ENCODE measurements at places on chromosomes 11 and 22.

DNA sequence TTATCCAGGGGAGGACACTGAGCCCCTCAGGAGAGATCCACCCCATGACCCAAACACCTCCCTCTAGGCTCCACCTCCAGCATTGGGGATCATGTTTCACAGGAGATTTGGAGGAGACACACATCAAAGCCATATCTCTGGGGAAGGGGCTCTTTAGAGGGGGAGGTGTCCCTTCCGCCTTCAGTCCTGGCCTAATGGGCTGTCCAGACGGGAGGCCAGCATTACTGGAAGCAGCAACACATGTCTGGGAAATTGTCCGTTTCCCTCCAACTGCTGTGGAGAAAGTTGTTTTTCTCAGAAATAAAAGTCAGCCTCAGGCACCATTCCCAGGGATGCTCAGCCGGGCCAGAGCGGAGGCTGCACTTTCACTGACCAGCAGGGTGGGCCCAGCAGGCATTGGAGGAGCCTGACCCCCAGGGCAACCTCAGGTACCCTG is 9.5 kb downstream of the CACNA1I start:
- no peak for DNase-seq

DNA sequence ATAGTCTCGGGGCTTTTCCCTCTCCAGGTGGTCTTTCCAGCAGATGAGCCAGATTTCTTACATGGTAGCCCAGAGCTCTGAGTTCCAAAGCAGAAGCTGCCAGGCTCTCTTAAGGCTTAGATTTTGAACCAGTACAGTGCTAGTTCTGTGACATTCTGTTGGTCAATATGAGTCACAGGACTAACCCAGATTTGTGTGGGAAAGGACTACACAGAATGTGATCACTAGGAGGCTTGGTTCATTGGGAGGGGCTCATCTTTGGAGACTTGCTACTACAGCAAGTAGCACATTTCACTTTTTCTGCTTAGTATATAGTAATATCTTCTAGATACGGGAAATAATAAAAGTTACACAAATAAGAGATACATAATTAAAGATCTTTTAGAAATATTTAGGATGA is 24.1 kb downstream of the RNF214 start:
- no peak for DNase-seq

DNA sequence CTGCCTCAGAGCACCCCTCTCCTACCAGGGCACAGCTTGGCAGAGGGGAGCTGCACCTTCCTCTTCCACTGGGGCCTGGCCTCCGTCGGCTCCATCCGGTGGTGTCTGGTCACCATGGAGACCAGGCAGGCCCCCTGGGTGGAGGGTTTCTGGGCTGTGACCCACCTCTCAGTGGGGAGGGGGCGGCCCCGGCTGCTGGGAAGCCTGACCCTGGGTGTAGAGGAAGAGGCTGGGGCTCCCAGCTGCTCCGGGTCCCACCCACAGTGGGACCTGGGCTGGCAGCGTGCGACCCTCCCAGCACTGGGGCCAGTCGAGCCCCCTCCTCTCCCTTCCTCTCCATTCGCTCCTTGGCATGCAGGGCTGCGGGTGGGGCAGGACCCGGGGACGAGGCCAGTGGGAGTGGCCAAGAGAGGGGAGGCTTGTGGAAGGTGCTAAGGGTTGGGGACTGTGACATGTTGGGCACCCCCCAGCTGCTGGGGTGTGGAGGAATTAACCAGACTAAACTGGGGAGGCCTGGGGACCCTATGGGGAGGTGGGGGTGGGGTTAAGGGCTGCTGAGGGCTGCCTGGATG is 46.8 kb downstream of the BRSK2 start:
- no peak for DNase-seq

- no peak for DNase-seq
Observed at GRCh38 chr11:95964281-95964680, 40.4 kb upstream of the MTMR2 start.

GRCh38 chr11:63536669-63537292 is at the start of gene PLAAT4:
Gene PLAAT4 (plus strand): TSS chr11:63536808. CDS start chr11:63536869, 61 bp downstream.
- DNase-seq, result no peak

DNA sequence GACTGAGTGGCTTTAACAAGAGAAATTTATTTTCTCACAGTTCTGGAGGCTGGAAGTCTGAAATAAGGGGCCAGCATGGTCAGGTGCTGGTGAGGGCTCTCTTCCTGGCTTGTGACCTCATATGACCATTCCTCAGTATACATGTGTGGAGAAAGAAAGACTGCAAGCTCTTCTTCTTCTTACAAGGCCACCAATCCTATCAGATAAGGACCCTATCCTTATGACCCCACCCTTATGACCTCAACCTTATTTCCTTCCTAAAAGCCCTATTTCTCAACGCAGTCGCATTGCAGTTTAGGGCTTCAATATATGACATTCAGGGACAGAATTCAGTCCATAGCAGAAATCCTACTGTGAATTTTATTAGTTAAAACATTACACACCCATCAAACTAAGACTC is 124.4 kb upstream of the RAG2 start:
- DNase-seq, result no peak

- DNase-seq, result peak; percentile 38
Observed at GRCh38 chr11:32081129-32081641, 9.7 kb upstream of the RCN1 start.

DNA sequence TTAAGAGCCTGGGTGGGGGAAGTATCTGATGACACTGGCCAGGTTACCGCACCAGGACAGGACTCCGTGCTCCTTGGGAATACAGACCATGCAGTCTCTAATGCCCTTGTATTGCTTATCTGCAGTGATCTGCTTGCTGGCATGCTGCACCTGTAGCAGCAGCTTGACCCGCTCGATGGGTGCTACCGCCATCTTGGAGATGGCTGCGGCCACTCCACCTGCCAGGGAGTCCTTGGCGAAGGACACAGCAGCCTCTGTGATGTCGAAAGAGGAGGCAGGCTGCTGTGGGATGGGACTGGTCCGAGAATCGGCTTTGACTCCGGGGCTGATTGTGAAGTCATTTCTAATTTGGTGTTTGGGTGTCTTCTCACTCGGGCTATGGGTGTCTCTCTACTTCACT is 3.1 kb downstream of the WBP2NL start:
- no peak for DNase-seq

GRCh38 chr11:127843483-127844396 is 743.6 kb downstream of the ETS1 start:
- DNase-seq, result peak; percentile 21

- no peak for DNase-seq
Observed at GRCh38 chr11:106331176-106331575, 253.7 kb downstream of the AASDHPPT start.

DNA sequence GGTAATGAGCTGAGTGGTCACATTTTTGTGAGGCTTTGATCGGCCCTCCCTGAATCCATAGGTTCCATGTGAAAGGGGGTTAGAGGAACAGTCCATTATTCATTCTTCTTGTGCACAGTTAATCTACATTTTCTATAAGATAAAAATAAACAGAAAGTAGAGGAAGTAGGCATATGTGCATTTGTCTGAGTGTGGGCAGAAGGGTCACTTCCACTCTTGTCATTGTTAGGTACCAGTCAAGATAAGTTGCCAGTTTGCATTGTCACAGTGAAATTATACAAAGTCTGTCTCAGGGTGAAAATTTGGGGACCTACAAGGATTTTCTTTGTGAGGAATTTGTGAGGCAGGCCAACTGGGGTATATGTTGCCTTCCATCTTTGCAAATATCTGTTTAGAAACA is 4.6 kb upstream of the APOL4 start:
- DNase-seq, result no peak

DNA sequence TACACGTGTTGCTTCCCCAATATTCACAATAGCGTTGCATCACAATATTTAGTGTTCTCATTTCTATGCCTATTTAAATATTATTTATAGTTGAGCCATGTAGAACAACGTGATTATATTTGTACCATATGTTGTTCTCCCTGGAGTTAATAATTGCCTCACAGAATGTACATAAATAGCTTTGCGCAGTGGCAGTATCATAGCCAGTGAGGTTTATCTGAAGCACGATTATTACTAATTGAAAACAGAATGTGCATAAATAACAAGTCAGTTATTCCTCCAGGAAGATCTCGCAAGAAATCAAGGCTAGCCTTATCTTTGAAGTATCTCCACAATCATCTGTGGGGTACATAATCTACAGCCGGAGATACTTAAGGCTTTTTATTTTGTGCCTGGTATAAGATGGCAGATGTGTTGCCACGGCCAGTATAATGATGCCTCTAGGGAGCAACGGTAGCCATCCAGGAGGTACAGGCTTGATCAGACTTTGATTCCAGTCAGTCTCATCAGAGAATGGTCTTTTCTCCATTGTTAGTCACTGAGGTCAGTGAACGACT is 197.5 kb downstream of the MSANTD4 start:
- no peak for DNase-seq

DNA sequence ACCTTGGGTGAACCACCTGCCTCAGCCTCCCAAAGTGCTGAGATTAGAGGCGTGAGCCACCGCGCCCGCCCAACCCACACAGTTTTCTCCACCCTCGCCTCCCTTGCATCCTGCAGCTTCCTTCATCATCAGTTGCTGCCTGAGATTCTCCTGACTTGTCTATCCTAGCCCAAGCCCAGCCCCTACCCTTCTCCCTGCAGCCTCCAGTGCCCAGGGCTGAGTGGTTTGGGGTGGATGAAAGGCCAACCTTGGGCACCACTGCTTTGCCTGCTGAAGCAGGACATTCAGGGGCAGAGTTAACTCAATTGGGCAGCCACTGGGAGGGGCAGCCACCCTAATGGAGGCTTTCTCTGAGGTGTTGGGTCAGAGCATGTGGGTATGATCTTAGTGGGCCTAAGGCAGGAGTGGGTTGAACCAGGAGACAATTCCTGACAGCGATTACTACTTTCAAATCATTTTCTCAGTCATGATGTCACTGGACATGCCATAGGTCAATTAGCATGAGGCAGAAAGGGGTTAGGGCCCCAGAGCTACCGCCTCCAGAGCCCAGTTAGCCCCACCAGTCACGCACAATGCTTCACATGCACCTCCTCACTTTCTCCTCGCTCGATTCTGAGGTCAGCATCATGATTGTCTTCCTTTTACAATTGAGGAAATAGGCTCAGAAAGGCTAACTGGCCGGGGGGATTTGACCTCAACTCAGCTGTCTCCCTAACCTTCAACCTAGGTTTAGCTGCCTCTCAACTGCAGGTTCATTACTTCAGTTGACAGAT is 1.0 kb upstream of the FKBP2 start:
- no peak for DNase-seq

DNA sequence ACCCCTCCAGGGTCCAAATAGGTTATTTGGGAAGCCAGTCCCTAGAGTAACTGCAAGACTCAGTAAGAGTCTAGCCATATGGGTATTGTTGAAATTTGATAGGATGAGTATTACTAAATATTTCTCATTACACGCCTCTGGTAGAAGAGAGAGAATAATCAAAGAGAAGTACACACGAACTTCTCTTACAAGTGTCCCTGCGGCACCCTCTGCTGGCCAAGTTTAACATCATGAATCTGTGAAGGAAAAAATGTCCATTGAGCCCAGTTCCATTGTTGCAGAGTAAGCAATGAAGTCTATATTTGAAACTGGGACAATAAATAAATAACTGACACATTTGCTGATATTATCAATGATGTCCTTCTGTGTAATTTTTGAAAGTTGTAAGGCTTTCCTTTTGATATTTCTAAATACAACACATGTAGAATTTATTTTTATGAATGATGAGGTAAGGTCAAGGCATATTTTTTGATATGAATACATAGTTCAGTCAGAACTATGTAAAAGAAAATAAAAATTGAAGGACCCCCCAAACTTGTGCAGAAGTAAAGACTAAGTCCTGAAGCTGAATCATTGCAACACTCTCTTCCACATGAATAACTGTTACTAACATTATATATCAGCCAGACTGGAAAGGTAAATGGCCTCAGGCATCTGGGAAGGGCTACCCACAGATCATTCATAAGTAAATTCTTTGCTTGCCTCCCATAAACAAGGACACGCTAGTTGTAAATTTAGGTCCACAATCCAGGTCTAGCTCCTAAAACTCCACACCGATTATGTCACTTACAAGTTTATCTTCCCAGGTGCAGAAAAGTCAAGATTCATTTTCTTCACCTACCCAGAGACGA is 10.0 kb downstream of the OR51L1 start:
- DNase-seq, result peak; percentile 34

DNA sequence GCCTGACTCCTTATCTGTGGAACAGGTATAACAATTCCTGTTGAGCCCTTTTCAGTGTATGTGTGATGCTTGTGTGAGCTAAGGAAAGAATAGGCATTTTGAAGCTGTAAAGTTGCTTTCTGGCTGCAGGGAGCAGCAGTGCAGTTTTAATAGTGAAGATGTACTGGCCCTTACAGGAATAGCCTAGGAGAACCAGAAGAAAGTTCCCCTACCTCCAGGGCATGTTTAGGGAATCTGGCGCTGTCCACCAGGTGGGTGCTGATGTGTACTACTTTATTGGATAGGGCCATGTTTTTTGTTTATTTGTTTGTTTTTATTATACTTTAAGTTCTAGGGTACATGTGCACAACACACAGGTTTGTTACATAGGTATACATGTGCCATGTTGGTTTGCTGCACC is 11.5 kb downstream of the BMAL1 start:
- no peak for DNase-seq

- no peak for DNase-seq
Observed at GRCh38 chr22:49673048-49673447, 154.6 kb downstream of the BRD1 start.

DNA sequence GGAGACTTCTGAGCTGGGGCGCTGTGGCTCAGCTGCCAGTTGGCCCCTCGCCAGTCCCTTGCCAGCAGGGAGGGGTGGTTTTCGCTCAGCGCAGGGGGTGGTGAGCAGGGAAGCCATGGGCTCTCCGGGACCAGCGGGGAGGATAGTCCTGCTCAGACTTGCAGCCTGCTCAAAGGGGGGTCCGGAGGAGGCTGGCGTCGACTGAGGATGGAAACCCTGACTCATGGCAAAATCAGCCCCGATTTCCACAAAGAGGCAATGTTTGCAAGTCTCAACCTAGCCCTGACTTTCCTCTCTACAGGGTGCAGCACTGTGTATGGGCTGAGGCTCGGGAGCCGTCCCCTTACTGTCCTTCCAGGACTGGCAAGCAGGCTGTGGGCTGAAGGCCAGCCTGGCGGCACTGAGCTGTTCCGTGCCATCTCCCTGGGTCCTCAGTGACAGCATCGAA is 35.1 kb downstream of the FBLN1 start:
- DNase-seq, result no peak

DNA sequence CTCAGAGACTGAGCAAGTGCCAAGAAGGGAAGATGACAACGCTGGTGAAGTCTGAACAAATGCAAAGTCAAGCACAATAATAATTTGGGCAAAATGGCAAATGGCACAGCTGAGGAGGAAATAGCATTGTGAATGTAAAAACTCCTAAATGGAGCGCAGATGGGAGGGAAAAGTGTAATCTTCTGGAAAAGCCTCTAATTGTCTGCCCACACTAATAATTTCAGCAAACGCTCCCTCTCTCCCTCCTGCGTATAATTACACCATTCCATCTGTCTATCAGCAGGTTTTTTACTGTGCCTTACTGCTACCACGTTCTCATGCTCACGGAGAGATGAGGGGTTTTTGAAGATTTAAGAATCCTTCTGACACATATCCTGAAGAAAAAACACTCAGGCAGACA is 302.6 kb downstream of the KIRREL3 start:
- no peak for DNase-seq

DNA sequence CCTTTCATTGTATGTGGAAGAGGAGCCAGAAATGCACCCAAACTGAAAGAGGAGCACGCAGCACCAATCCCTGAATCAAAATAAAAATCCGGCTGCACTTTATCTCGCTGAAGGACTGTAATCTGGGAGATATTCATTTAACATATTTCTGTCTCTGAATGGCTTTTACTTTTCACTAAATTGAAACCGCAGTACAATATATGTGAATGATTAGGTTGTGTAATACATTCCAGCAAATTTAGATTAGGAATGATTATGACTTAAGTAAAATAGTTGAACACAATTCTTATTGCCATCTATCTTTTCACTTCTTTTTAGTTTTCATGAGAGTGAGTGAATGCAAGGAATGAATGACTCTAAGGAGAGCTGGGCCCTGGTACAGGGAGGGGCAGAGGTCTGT is 232.1 kb downstream of the ST3GAL4 start:
- no peak for DNase-seq

Measured in SK-N-DZ (cell line).